Activated T-helper 9 cell treated with anti-CD3 and anti-CD28 coated beads, Interleukin-2, amount 50 U/mL, for 16 hours (primary cell): ENCODE measurements at places on chromosomes 11 and 22.

DNA sequence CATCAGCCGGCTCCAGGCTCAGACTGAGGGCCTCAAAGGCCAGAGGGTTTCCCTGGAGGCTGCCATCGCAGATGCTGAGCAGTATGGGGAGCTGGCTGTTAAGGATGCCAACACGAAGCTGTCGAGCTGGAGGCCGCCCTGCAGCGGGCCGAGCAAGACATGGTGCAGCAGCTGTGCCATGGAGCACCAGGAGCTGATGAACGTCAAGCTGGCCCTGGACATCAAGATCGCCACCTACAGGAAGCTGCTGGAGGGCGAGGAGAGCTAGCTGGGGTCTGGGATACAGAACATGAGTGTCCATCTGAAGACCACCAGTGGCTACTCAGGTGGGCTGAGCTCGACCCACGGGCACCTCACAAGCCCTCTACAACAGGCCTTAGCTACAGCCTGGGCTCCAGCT, 4.0 kb upstream of the SCUBE2 start:
- DNase-seq: no peak

- no peak for DNase-seq
Observed at GRCh38 chr11:88169881-88170280, 5.4 kb downstream of the RAB38 start.

- no peak for DNase-seq
Observed at GRCh38 chr11:110955776-110956175, 243.5 kb upstream of the ARHGAP20 start.

GRCh38 chr22:31344256-31344577, 1.9 kb downstream of the PATZ1 start:
- no peak for DNase-seq

DNA sequence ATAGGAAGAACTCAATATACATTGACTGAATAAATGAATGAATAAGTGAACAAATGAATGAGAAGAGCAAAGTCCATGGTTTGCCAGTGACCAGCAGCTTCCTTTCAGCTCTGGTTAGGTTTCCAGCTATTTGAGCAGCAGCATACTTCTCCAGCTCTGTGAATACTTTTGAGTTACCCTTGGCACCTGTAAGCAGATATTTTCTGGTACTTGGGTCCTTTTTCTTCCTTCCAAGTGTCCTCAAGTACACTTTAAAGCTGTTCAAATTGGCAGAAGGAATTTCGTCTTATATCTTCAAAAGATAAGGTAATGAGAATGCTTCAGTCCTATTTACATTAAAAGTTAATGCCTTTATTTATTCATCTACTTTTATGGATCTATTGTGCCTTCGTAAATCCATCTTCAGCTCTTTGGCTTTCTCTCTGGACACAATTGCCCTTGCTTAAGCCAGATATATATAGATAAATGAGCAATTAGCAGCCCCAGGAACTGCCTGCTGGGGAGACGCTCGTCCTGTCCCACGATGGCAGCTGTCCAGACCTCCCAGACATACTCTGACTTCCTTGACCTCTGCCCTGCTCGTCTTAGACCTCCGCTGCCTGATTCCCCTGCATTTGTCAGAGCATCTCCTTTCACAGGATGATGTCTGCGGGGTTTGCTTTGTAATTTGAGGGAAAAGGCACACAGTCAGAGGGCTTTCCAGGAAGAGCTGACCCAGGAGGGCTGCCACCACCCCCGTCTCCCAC, 926.3 kb downstream of the OPCML start:
- no peak for DNase-seq

GRCh38 chr22:30609260-30610185, 2.5 kb downstream of the TCN2 start:
- no peak for DNase-seq
